ENCODE measurements at places on chromosomes 13 and 19. TPM values are rescaled to one million over a fixed set of nuclear protein-coding genes. Genes with fewer than 3 reads are reported as not detected.
A peak's percentile ranks its signal among the peaks of the same experiment; 100 is the strongest.

- H3K4me3 ChIP-seq, result no peak overlapping the region
- H3K27ac ChIP-seq, result no peak overlapping the region
- H3K4me1 ChIP-seq, result peaks cover 73% of the 10 kb centered on the region
- no peak for DNase-seq
- peaks cover 37% of the 10 kb centered on the region for H3K36me3 ChIP-seq
Measured at GRCh38 chr19:19409631-19410030, 4.2 kb downstream of the GATAD2A start.

- H3K4me3 ChIP-seq, result no peak overlapping the region
- H3K36me3 ChIP-seq, result no peaks in the 10 kb centered on the region
- H3K27me3 ChIP-seq, result peaks cover 32% of the 10 kb centered on the region
- no peak overlapping the region for H3K27ac ChIP-seq
- H3K4me1 ChIP-seq, result peaks cover 3% of the 10 kb centered on the region
- DNase-seq, result peak; percentile 84
Measured at GRCh38 chr19:38233740-38234251, 9.8 kb upstream of the DPF1 start.

GRCh38 chr19:4866595-4867424 lies 657 bp downstream of the PLIN3 start:
- peaks cover 3% of the 10 kb centered on the region for H3K27me3 ChIP-seq
- H3K4me1 ChIP-seq, result peaks cover 36% of the 10 kb centered on the region

GRCh38 chr13:41765813-41766212 lies 195.1 kb downstream of the VWA8 start:
- H3K4me3 ChIP-seq, result no peak overlapping the region
- DNase-seq, result no peak
- H3K27ac ChIP-seq, result no peak overlapping the region
- H3K27me3 ChIP-seq, result no peaks in the 10 kb centered on the region
- no peaks in the 10 kb centered on the region for H3K4me1 ChIP-seq

DNA sequence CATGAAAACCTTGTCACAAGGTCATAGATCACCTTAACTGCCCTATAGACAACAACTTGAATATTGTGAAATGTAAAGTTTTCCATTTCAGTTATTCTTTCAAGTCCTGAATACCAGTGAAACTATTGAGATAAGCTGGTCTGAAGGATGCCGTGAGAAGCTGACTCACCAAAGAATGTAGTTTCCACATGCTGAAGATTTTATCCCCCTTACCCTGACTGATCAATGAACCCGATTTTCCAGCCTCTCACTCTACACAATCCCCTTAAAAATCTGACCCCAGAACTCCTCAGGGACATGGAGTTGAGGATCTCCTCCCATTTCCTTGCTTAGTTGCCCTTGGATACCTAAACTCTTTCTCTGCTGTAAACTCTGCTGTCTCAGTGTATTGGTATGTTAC lies 67.5 kb downstream of the POSTN start:
- H3K27ac ChIP-seq, result no peak overlapping the region
- no peak overlapping the region for H3K4me3 ChIP-seq
- H3K27me3 ChIP-seq, result no peaks in the 10 kb centered on the region
- DNase-seq, result no peak

- peaks cover 26% of the 10 kb centered on the region for H3K36me3 ChIP-seq
- H3K4me1 ChIP-seq, result no peaks in the 10 kb centered on the region
- H3K27me3 ChIP-seq, result no peaks in the 10 kb centered on the region
Measured at GRCh38 chr19:9381361-9381785, 18.6 kb downstream of the ZNF177 start.

DNA sequence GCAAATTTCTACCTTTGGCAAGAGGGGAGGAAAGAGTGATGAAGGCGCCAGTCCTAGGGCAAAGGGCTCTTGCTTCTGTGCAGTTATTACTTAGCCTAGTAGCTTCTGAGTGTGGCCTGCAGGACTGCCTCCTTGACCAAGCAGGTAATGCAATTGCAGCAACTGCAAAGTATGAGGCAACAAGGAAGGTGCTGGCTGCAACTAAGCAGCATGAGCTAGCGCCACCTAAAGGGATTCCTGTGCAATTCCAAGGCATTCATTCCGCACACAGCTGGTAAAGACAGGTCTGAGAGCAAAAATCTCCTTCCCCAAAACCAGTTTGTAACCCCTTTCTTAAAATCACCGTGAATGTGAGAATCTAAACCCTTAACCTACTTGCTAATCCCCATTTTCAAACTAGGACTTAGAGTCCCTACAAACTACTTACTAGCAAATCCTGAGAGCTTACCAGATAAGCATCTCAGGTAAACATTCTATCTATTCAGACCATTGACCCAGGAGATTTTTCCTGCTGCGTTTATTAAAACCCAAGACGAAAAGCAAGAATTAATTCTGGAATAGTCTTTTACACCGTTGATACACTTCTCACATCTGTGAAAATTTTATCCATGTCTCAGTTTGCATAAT lies 62.9 kb downstream of the DCT start:
- H3K27ac ChIP-seq, result no peak overlapping the region
- no peak overlapping the region for H3K4me3 ChIP-seq
- peaks cover 11% of the 10 kb centered on the region for H3K27me3 ChIP-seq

DNA sequence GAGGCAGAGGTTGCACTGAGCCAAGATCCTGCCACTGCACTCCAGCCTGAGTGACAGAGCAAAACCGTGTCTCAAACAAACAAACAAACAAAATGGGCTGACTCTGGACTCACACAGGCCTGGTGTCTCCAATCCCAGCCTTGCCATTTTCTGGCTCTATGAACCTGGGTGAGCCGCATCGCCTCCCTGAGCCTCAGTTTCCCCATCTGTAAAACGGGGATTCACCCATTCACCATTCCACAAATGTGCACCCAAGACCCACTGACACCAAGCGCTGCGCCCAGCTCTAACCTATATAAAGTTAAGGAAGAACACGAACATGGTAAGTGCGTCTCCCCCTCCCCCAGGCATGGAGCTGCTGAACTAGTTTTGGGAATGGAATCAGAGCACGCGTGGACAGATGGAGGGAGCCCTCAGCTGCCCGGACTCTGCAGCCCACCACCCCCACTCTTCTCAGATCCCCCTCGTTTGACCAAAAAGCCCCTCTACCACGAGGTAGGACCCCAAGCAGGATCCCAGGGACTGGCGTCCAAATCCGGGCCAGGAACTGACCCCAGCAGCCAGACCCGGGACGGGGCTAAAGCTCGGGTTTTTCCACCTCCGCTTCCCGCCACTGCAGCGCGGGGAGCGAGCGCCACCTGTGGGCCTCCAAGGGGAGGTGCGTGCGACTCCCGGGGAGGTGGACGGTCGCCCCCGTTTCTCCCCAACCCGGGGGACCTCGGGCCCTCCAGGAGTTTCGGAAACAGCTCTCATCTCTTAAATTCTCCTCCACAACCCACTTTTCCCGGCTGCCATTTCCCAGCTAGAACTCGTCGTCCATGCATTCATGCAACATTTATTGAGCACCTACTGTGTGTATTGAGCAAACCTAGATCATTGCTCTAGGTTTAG lies 33.0 kb upstream of the ADGRE5 start:
- H3K4me3 ChIP-seq, result peak overlapping the region; percentile 32
- H3K4me1 ChIP-seq, result peaks cover 24% of the 10 kb centered on the region
- no peaks in the 10 kb centered on the region for H3K36me3 ChIP-seq
- no peaks in the 10 kb centered on the region for H3K27me3 ChIP-seq
- peak overlapping the region; percentile 24 for H3K27ac ChIP-seq

- peaks cover 39% of the 10 kb centered on the region for H3K4me1 ChIP-seq
- peak overlapping the region; percentile 95 for H3K27ac ChIP-seq
- H3K4me3 ChIP-seq, result peak overlapping the region; percentile 98
- H3K27me3 ChIP-seq, result no peaks in the 10 kb centered on the region
- DNase-seq, result no peak
Measured at GRCh38 chr19:6482343-6482686, 728 bp upstream of the DENND1C start.

- H3K27me3 ChIP-seq, result peaks cover 31% of the 10 kb centered on the region
- peak; percentile 86 for DNase-seq
- peak overlapping the region; percentile 66 for H3K4me3 ChIP-seq
- peak overlapping the region; percentile 91 for H3K27ac ChIP-seq
Measured at GRCh38 chr19:13099073-13099999, 3.3 kb downstream of the LYL1 start.

- peaks cover 2% of the 10 kb centered on the region for H3K4me1 ChIP-seq
- no peaks in the 10 kb centered on the region for H3K27me3 ChIP-seq
- H3K27ac ChIP-seq, result no peak overlapping the region
- no peak for DNase-seq
- no peak overlapping the region for H3K4me3 ChIP-seq
Measured at GRCh38 chr13:94480672-94481145, 1.2 kb upstream of the DCT start.

- no peaks in the 10 kb centered on the region for H3K27me3 ChIP-seq
- no peak overlapping the region for H3K4me3 ChIP-seq
- H3K27ac ChIP-seq, result no peak overlapping the region
- DNase-seq, result no peak
Measured at GRCh38 chr19:42093926-42094325, 18.0 kb downstream of the ZNF574 start.

DNA sequence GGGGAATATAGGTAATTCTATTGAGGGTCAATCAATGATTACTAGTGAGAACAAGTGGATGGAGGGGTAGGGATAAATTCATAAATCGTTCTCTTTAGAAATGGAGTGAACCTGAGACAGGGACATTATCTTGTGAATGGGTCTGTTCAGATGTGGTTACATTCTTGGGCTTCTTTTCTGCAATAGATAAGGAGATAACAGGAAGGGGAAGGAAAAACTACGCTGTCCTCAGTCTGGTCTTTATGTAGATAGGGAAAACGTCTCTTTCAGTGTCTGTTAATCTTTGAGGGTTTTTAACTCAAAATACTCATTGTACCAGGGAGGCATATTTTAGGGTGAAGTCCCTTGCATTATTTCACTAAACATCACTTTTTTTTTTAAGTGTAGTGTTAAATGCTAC lies 266.7 kb upstream of the MAB21L1 start:
- no peak overlapping the region for H3K4me3 ChIP-seq
- no peak overlapping the region for H3K27ac ChIP-seq
- H3K27me3 ChIP-seq, result no peaks in the 10 kb centered on the region
- DNase-seq, result no peak

- no peaks in the 10 kb centered on the region for H3K36me3 ChIP-seq
- no peak for DNase-seq
- H3K4me3 ChIP-seq, result no peak overlapping the region
- H3K27ac ChIP-seq, result no peak overlapping the region
- H3K4me1 ChIP-seq, result no peaks in the 10 kb centered on the region
Measured at GRCh38 chr13:101728615-101729014, 276.1 kb downstream of the ITGBL1 start.

GRCh38 chr13:77265336-77265735 lies 61.6 kb downstream of the MYCBP2 start:
- no peak overlapping the region for H3K27ac ChIP-seq
- no peaks in the 10 kb centered on the region for H3K27me3 ChIP-seq
- H3K36me3 ChIP-seq, result peaks cover 33% of the 10 kb centered on the region
- no peaks in the 10 kb centered on the region for H3K4me1 ChIP-seq
- no peak overlapping the region for H3K4me3 ChIP-seq
- no peak for DNase-seq

DNA sequence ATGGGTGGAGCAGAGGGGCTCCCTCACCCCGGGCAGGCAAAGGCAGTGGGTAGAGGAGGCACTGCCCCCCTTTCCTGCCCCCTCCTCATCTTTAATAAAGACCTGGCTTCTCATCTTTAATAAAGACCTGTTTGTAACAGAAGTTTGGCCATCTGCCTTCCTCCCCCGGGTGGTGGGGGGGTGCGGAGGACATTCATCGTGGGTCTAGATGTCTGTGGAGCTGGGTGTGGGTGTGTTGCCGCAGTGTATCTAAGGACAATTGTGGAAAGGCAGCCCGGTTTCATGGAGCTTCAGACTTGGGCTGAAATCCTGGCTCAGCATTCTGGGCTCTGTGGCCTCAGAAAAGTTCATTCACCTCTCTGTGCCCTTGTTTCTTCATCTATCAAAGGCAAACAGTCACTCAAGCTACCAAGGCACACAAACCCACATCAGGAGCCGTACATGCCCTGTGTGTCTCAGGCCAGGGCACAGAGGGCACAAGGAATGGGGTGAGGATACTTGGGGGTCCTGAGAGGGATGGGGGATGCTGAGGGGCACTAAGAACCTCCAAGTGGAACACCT lies 8.8 kb upstream of the SWSAP1 start:
- no peaks in the 10 kb centered on the region for H3K27me3 ChIP-seq
- H3K36me3 ChIP-seq, result peaks cover 3% of the 10 kb centered on the region
- H3K4me3 ChIP-seq, result no peak overlapping the region
- no peaks in the 10 kb centered on the region for H3K4me1 ChIP-seq
- H3K27ac ChIP-seq, result no peak overlapping the region

DNA sequence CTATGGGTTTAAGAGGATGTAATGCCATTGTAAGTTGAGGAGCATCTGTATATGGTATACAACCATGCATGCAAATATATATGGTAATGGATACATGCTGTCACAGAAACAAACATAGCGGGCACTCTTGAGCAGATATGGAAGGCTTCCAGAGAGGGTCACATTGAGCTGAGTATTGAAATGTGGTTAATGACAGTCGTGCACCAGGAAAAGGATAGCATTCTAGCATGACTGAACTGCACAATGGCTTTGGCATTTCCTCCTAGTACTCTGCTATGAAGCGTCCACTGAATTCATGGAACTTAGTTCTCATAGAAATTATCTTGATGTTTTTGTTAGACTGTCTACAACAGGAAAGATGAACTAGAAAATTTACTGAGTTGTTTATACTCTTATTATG lies 25.2 kb downstream of the DGKH start:
- H3K36me3 ChIP-seq, result peaks cover 31% of the 10 kb centered on the region
- H3K4me1 ChIP-seq, result peaks cover 9% of the 10 kb centered on the region
- no peak for DNase-seq
- H3K27me3 ChIP-seq, result no peaks in the 10 kb centered on the region
- H3K4me3 ChIP-seq, result no peak overlapping the region

- H3K4me1 ChIP-seq, result no peaks in the 10 kb centered on the region
- H3K27me3 ChIP-seq, result no peaks in the 10 kb centered on the region
- H3K36me3 ChIP-seq, result no peaks in the 10 kb centered on the region
- DNase-seq, result no peak
- H3K4me3 ChIP-seq, result no peak overlapping the region
Measured at GRCh38 chr13:88866195-88866594, 1195.0 kb downstream of the SLITRK5 start.

GRCh38 chr13:112159575-112160547 lies 92.9 kb downstream of the SOX1 start:
- H3K27me3 ChIP-seq, result peaks cover 13% of the 10 kb centered on the region
- no peak overlapping the region for H3K27ac ChIP-seq
- DNase-seq, result no peak
- H3K36me3 ChIP-seq, result no peaks in the 10 kb centered on the region
- H3K4me3 ChIP-seq, result no peak overlapping the region

Gene TICAM1
- 25.9 TPM for total RNA-seq

Gene COX6B1
- 440 TPM for total RNA-seq

Gene METTL21C
- not detected for total RNA-seq

Gene OLFM2
- total RNA-seq, result 9.7 TPM

Gene CCL25
- not detected for total RNA-seq

Gene PPM1N
- total RNA-seq, result 4.3 TPM

Gene ZNF575
- 4.1 TPM for total RNA-seq
